Frontal cortex (tissue), 4 donors: ENCODE measurements at places on chromosomes 16 and 17. TPM values are rescaled to one million over a fixed set of nuclear protein-coding genes. Genes with fewer than 3 reads are reported as not detected.

The KRTAP2-4 gene
- total RNA-seq = not detected

The SLC6A2 gene
- total RNA-seq = under 0.01 TPM

GRCh38 chr17:50502301-50502990 is 5.8 kb upstream of the MYCBPAP start:
- DNase-seq = no peak

DNA sequence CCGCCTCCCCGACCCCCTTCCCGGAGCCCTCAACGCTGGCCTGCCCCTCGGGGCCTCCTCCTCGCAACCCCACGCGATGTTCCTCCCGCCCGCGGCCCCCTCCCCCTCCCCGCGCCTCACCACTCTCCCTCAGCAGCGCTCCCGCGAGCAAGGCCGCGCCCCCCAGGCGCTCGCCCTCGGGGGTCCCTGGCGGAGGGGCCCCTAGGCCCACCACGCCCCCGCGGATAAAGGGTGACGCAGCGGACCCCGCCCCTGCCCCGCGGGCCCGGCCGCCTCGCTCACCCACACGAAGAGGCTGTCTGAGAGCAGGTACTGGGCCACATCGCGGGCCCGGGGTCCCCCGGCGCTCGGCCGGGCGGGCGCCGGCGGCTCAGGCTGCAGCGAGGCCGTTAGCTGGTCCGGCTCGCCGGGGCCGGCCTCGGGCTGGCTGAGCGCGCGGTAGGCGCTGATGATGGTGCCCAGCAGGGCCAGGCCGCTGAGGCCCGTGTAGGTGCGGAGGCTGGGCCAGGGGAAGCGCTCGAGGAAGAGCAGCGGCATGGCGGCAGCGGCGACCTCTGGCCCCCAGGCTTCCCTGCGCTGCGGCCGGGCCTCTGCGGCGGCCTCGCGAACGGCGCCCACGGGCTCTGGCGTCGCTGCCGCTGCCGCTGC is 430 bp downstream of the AMFR start:
- DNase-seq = no peak

DNA sequence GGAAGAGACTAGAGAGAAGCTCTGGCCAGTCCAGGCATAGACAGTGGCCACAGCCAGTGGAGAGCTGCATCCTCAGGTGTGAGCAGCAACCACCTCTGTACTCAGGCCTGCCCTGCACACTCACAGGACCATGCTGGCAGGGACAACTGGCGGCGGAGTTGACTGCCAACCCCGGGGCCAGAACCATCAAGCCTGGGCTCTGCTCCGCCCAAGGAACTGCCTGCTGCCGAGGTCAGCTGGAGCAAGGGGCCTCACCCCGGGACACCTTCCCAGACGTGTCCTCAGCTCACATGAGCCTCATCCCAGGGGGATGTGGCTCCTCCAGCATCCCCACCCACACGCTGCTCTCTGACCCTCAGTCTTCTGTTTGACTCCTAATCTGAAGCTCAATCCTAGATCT is 3.2 kb downstream of the RHBDF1 start:
- DNase-seq = no peak

The ZP2 gene
- total RNA-seq = not detected

The GH2 gene
- total RNA-seq = not detected

The TSEN54 gene
- total RNA-seq = 11.4 TPM

DNA sequence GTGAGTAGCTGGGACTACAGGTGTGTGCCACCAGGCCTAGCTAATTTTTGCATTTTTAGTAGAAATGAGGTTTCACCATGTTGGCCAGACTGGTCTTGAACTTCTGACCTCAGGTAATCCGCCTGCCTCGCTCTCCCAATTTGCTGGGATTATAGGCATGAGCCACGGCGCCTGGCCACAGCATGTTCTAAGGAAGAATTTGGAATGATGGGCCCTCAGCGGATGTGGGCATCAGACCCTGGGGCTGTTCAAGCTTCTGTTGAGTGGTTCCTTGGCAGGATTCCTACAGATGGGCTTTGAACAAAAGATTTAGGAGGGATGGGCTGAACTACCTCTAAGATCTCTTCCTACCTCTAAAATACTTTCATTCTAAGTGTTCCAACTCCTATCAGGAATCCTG is 4.1 kb downstream of the PRPSAP2 start:
- DNase-seq = no peak

The PERCC1 gene
- total RNA-seq = not detected

The CRISPLD2 gene
- 3.3 TPM for total RNA-seq

The KCNH4 gene
- total RNA-seq = 0.41 TPM

DNA sequence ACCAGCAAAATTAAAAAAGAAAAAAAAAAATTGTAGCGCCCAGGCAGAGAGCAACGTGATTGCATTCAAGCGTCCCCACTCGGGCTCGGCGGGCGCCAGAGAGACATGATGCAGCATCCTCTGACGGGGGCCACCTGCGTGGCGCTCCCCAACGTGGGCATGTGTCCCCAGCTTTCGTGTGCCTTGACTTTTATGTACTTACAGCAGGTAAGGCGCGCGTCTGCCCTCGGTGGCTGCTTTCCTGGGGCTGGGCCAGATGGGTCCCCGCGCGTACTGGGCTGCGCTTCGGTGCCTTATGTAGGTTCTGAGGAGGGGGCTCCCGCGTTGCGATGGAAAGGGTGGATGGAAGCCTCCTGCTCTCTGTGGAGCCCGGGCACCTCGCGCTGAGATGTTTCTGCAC is 28.4 kb upstream of the RBFOX1 start:
- no peak for DNase-seq

The CARD14 gene
- 0.41 TPM for total RNA-seq

DNA sequence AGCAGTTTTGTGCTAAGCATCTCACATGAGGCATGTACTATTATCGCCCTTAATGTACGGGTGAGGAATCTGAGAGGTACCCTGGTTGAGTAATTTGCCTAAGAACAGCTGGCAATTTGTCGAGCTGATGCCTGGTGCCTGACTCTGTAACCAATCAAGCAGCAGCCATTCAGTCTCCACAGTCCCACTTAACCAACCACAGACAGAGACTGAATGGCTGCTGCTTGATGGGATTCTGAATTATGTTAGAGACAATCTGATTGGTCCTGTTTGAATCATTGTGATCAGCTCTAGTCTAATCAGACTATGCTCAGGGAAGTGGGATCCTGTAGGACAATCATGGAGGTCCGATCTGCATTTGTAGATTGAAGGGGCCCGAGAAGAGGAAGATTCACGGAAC is 447.0 kb downstream of the SHISA9 start:
- no peak for DNase-seq

- DNase-seq = no peak
Measured at GRCh38 chr16:64543441-64543840, 578.4 kb downstream of the CDH11 start.

The CMTM2 gene
- not detected for total RNA-seq

The ARL16 gene
- 40.4 TPM for total RNA-seq

DNA sequence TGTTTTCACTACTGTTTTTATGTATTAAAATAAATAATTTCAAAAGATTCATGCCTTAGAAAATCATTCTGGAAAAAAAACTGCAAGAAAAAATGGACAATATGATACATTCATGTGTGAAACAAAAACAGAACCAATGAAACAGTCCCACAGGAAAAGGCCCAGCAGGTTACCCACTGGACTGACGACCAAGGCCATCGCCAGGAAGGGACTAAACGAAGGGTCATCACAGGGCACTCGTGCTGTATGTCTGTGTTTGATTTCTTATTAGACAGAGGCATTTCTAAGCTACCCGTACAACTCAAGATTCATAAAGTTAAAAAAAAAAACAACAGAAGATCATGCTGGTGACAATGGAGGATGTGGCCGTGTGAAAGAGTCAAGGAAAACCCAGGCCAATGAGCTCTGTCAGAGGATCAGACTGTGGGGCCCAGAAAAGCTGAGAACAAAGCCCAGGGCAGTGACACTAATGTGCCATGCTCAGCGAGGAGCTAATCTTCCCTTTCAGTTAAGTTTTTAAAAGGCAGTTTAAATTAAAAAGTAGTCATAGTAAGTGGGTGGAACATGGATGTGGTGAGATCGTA is 31.8 kb downstream of the NSMCE1 start:
- DNase-seq = no peak
